ENCODE measurements at places on chromosomes 6 and 20. TPM values are rescaled to one million over a fixed set of nuclear protein-coding genes. Genes with fewer than 3 reads are reported as not detected.
A peak's percentile ranks its signal among the peaks of the same experiment; 100 is the strongest.

DNA sequence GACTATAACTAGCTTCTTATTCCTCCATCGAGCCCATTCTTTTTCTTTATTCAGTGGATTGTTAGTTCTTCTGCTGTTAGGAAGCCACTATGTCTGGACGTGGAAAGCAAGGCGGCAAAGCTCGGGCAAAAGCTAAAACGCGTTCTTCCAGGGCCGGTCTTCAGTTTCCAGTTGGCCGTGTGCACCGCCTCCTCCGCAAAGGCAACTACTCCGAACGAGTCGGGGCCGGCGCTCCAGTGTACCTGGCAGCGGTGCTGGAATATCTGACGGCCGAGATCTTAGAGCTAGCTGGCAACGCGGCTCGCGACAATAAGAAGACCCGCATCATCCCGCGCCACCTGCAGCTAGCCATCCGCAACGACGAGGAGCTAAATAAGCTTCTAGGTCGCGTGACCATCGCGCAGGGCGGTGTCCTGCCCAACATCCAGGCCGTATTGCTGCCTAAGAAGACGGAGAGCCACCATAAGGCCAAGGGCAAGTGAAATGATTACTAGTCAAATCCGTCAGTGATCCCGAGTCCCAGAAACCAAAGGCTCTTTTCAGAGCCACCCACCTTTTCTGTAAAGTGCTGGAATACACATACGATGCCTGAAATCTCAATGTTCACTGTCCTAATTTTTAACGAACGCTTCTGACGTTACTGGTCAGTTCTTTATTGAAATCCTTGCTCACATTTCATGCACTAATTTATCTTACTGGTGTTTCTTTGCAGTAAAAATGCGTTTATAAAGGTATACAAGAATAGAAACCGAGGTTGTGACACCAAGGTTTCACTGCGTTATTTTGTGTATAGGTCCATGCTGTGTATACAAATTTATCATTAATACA lies 129.9 kb downstream of the HFE start:
- peak overlapping the region; percentile 66 for H3K4me3 ChIP-seq
- peak; percentile 97 for DNase-seq
- no peaks in the 10 kb centered on the region for H3K27me3 ChIP-seq
- H3K27ac ChIP-seq, result peak overlapping the region; percentile 100

DNA sequence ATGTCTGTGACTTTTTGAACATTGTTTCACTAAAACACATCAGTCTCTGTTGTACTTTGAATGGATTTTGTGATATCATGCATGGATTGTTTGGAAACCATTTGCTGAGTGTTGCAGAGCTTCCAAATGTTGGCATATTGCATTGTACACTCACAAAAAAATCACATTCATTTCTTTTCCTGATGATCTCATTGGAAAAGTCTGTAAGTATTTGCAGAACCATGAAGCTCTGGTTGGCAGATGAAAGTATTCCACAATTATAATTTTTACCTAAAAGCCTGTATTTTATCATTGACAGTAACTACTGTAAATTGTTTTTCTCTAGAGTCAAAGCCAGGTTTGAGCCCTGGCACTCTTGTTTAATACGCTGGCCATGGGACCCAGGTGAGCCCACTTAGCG lies 42.1 kb downstream of the VAPB start:
- no peaks in the 10 kb centered on the region for H3K27me3 ChIP-seq
- no peak overlapping the region for H3K4me3 ChIP-seq
- H3K27ac ChIP-seq, result no peak overlapping the region
- peaks cover 19% of the 10 kb centered on the region for H3K36me3 ChIP-seq
- DNase-seq, result peak; percentile 31
- peaks cover 6% of the 10 kb centered on the region for H3K4me1 ChIP-seq

DNA sequence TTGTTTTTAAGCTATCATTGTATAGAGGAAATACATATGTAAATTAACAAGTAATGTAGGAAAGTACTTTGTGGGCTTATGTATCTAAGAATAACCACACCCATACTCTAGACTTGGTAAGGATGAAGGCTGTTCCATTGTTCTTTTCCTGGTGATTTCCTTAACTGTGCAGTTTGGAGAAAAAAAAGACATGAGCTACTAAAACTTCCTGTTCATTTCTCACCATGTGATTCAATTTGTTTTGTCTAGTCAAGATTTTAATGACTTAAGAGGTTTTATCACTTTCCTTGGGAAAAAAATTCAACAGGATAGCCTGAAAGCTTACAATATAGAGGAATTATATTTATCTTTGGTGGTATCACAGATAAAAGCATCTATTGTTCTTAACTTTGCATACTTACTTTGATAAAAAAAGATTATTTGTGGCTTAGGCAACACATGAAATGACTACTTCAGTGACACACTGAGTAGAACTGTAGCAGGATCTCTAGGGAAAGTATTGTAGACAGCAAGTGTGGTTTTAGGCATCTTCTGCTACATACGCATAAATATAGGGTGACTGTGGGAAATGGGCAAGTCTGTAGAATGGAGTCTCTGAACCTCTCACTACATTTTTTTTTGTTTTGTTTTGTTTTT lies 80.3 kb downstream of the GJA1 start:
- no peak overlapping the region for H3K4me3 ChIP-seq
- no peak overlapping the region for H3K27ac ChIP-seq
- no peaks in the 10 kb centered on the region for H3K36me3 ChIP-seq
- DNase-seq, result no peak
- H3K4me1 ChIP-seq, result no peaks in the 10 kb centered on the region
- H3K27me3 ChIP-seq, result no peaks in the 10 kb centered on the region

- no peak overlapping the region for H3K4me3 ChIP-seq
- H3K27ac ChIP-seq, result peak overlapping the region; percentile 50
- H3K4me1 ChIP-seq, result peaks cover 9% of the 10 kb centered on the region
- H3K36me3 ChIP-seq, result no peaks in the 10 kb centered on the region
- H3K27me3 ChIP-seq, result no peaks in the 10 kb centered on the region
Observed at GRCh38 chr6:71079677-71080076, 122.8 kb upstream of the B3GAT2 start.

DNA sequence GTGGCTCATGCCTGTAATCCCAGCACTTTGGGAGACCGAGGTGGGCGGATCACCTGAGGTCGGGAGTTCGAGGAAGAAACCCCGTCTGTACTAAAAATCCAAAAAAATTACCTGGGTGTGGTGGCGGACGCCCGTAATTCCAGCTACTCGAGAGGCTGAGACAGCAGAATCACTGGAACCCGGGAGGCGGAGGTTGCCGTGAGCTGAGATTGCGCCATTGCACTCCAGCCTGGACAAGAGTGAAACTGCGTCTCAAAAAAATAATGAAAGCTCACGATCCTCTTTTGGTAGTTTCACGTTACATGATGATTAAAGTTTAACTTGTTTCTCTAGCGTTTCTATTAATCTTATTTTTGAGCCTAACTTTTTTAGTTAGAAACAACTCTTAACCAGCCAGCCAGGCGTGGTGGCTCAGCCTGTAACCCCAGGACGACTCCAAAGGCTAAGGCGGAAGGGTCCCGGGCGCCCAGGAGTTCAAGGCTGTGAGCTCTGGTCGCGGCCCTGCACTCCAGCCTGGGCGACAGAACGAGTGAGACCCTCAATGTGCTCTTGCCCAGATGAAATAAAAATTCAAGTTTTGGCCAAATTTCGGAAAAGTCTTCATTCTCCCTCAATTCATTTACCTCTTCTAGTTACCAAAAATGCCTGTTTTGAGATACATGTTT lies 1.2 kb upstream of the WRNIP1 start:
- no peaks in the 10 kb centered on the region for H3K36me3 ChIP-seq
- H3K27me3 ChIP-seq, result no peaks in the 10 kb centered on the region
- H3K4me1 ChIP-seq, result peaks cover 12% of the 10 kb centered on the region
- peak; percentile 36 for DNase-seq
- peak overlapping the region; percentile 64 for H3K4me3 ChIP-seq
- H3K27ac ChIP-seq, result peak overlapping the region; percentile 99

GRCh38 chr6:82617648-82618047 lies 254.0 kb downstream of the TPBG start:
- DNase-seq, result no peak
- H3K27ac ChIP-seq, result no peak overlapping the region
- no peaks in the 10 kb centered on the region for H3K4me1 ChIP-seq
- no peaks in the 10 kb centered on the region for H3K27me3 ChIP-seq

GRCh38 chr6:13355999-13356785 lies 27.9 kb upstream of the TBC1D7 start:
- DNase-seq, result no peak
- no peak overlapping the region for H3K4me3 ChIP-seq
- H3K4me1 ChIP-seq, result peaks cover 25% of the 10 kb centered on the region
- H3K27me3 ChIP-seq, result no peaks in the 10 kb centered on the region
- H3K36me3 ChIP-seq, result no peaks in the 10 kb centered on the region
- H3K27ac ChIP-seq, result no peak overlapping the region

DNA sequence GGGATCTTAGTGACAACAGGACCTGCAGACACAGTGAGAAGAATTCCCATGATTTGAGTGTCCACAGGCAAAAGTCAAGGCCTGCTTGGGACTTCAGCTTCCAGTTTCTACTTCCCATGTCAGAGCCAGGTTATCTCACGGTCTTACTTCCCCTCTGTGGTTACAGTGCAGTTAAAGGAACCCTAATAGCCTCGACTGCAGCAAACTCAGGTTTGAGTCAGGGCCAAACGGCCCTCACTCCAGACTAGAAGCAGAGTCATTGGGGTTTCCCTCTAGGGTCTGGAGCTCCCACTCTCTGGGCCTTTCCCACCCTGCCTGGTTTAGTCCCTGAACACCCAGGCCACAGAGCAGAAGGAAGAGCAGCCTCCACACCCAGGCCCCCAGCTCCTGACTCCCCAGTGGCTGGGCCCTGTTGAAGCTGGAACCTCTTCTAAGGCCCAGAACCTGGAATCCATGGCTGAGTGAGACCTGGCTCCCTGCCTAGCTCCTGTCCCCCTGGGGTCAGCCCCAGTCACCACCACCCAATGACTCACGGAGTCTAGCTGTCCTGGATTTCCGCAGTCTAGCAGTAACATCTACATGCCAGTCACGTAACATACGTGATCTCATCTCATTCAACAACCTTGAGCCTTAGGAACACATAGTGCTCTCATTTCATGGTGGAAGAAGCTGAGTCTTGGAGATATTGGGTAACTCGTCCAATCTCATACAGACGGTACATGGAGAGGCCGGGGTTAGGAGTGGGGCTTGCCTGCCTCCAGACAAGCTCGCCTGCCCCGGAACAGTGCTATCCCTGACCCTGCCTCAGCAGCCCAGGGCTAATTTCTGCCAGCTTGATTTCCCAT lies 9.2 kb upstream of the GHRH start:
- no peak overlapping the region for H3K27ac ChIP-seq
- H3K27me3 ChIP-seq, result no peaks in the 10 kb centered on the region
- H3K4me1 ChIP-seq, result peaks cover 4% of the 10 kb centered on the region
- H3K36me3 ChIP-seq, result no peaks in the 10 kb centered on the region

- no peak for DNase-seq
- no peak overlapping the region for H3K4me3 ChIP-seq
- no peak overlapping the region for H3K27ac ChIP-seq
- H3K36me3 ChIP-seq, result peaks cover 41% of the 10 kb centered on the region
Observed at GRCh38 chr20:25476106-25477013, 68.9 kb downstream of the GINS1 start.

DNA sequence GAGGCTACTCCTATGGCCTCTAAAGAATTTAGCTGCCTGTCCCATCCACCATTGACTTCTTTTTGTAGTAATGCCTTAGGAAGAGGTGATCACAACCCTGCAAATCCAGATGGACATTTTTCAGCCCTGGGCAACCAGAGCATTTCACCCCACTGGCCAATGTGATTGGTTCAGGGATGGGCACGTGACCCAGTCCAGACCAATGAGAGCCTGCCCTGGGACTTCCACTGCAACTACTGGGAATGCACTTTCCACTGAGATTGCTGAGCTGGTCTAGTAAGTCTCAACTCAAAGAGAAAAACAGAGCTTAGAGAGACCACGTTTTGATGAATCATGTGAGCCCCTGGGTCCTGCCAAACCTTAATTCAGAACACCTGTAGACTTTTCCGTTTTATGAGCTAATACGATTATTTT lies 8.9 kb upstream of the UBE2V1 start:
- H3K36me3 ChIP-seq, result peaks cover 31% of the 10 kb centered on the region
- peaks cover 13% of the 10 kb centered on the region for H3K4me1 ChIP-seq
- peak; percentile 46 for DNase-seq

- no peaks in the 10 kb centered on the region for H3K4me1 ChIP-seq
- no peak overlapping the region for H3K27ac ChIP-seq
- no peaks in the 10 kb centered on the region for H3K27me3 ChIP-seq
- DNase-seq, result no peak
- no peaks in the 10 kb centered on the region for H3K36me3 ChIP-seq
- H3K4me3 ChIP-seq, result no peak overlapping the region
Observed at GRCh38 chr6:49743429-49743828, 759 bp downstream of the CRISP3 start.

DNA sequence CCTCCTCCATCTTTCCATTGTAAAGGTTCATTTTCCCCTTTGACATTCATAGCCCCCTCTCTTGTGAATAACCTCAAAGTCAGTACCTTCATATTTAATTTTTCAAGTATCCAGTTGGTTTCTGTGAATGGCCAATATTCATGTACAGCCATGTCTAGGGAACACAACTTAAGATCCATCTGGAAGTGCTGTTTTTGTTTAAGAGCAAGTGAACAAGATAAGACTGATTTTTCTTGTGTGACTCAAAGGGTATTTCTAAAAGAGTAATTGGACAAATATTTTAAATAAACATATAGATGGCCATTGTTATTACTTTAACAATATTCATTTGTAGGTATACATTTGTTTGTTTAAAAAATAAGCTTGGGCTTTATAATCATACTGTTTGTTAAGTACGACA lies 92.9 kb downstream of the RTN4IP1 start:
- H3K27ac ChIP-seq, result no peak overlapping the region
- no peak for DNase-seq
- peaks cover 2% of the 10 kb centered on the region for H3K27me3 ChIP-seq

GRCh38 chr6:160986851-160987250 lies 4.7 kb upstream of the MAP3K4 start:
- H3K27me3 ChIP-seq, result no peaks in the 10 kb centered on the region
- H3K27ac ChIP-seq, result no peak overlapping the region
- no peaks in the 10 kb centered on the region for H3K4me1 ChIP-seq
- no peak overlapping the region for H3K4me3 ChIP-seq

- H3K27me3 ChIP-seq, result no peaks in the 10 kb centered on the region
- DNase-seq, result peak; percentile 44
- no peak overlapping the region for H3K4me3 ChIP-seq
Observed at GRCh38 chr20:14667226-14667625, 329.8 kb upstream of the FLRT3 start.

DNA sequence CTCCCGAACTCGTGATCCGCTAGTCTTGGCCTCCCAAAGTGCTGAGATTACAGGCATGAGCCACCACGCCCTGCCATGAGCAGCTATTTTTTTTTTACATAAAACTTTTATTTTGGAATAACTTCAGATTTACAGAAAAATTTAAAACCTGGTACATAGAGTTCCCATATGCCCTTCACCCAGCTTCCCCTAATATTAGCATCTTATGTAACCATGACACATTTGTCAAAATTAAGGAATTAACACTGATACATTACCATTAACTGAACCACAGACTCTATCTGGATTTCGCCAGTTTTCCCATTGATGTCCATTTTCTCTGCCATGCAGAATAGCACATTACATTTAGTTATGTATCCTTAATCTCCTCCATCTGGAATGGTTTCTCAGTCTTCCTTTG lies 14.3 kb upstream of the RALGAPB start:
- H3K4me3 ChIP-seq, result no peak overlapping the region
- no peak for DNase-seq
- no peak overlapping the region for H3K27ac ChIP-seq
- H3K27me3 ChIP-seq, result no peaks in the 10 kb centered on the region
- H3K4me1 ChIP-seq, result no peaks in the 10 kb centered on the region

GRCh38 chr6:158797331-158798310 lies 21.5 kb downstream of the EZR start:
- no peak overlapping the region for H3K27ac ChIP-seq
- H3K4me1 ChIP-seq, result peaks cover 14% of the 10 kb centered on the region
- H3K36me3 ChIP-seq, result peaks cover 2% of the 10 kb centered on the region
- DNase-seq, result peak; percentile 51
- no peaks in the 10 kb centered on the region for H3K27me3 ChIP-seq

The EYS gene
- polyA plus RNA-seq, result 0.43 TPM

The OGFRL1 gene
- polyA plus RNA-seq, result 10.0 TPM

The NCOA5 gene
- polyA plus RNA-seq, result 31.6 TPM
